ENCODE measurements at places on chromosomes 12 and 14. TPM values are rescaled to one million over a fixed set of nuclear protein-coding genes. Genes with fewer than 3 reads are reported as not detected.

Gene NID2
- 2.3 TPM for polyA plus RNA-seq

Gene RNU4-1
- polyA plus RNA-seq, result 26.0 TPM

Gene FZD10
- polyA plus RNA-seq, result 0.02 TPM

Gene ANKS1B
- polyA plus RNA-seq, result 0.39 TPM

- DNase-seq, result no peak
- no peak overlapping the region for H3K4me3 ChIP-seq
- H3K36me3 ChIP-seq, result no peaks in the 10 kb centered on the region
- H3K27ac ChIP-seq, result no peak overlapping the region
- H3K4me1 ChIP-seq, result no peaks in the 10 kb centered on the region
- H3K27me3 ChIP-seq, result no peaks in the 10 kb centered on the region
Measured at GRCh38 chr12:116937640-116938039, 26.9 kb downstream of the FBXW8 start.

DNA sequence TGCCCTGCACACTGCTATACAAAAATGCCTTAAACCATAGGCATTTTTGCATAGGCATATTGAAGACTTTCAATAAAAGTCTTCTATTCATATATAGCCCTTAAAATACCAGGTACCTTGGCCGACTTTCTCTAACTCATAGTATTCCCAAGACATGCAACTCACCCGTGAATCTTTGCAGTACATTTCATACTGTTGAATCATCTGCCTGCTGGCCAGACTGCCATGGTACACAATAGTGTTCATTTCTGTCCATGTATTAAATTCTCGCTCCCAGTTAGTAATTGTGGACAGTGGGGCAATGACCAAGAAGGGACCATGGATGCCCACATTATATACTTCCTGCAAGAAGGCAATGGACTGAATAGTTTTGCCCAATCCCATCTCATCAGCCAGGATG is 24.3 kb upstream of the SUPT16H start:
- no peak for DNase-seq
- no peak overlapping the region for H3K4me3 ChIP-seq
- no peaks in the 10 kb centered on the region for H3K27me3 ChIP-seq
- H3K27ac ChIP-seq, result no peak overlapping the region

GRCh38 chr14:75222208-75222701 is 45.8 kb upstream of the TMED10 start:
- peaks cover 2% of the 10 kb centered on the region for H3K4me1 ChIP-seq
- no peaks in the 10 kb centered on the region for H3K36me3 ChIP-seq
- H3K4me3 ChIP-seq, result no peak overlapping the region
- no peak overlapping the region for H3K27ac ChIP-seq
- no peaks in the 10 kb centered on the region for H3K27me3 ChIP-seq

DNA sequence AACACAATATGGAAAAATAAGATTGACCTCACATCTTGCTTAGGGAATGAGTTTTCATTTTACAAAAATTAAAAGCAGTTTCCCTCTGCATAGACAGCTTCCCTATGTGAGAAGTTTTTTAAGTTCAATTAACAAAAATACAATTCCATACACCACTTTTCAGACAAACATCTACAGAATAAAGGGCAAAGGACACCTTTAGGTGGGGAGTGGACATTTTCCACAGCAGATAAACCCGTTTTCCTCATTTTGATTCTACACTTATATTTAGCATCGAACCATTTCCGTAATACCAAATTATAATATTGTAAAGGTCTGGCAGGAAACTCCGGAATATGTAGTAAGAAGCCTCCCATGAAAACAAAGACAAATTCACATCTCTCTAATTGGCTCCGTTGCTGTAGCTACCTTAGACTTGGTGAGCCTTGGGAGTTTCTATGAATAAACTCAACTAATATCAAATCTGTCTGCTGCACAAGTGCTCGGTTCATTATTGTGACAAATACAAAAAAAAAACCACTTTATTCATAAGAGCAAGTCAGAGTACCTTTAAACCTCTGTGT is 1.7 kb downstream of the ARMH4 start:
- H3K4me3 ChIP-seq, result no peak overlapping the region
- H3K36me3 ChIP-seq, result no peaks in the 10 kb centered on the region
- no peak overlapping the region for H3K27ac ChIP-seq

Measured in liver (tissue), 10 donors.